SHP77 treated with DMSO at 0.1 percent for 48 hours (cell line): ENCODE measurements at places on chromosomes 6 and 20.

DNA sequence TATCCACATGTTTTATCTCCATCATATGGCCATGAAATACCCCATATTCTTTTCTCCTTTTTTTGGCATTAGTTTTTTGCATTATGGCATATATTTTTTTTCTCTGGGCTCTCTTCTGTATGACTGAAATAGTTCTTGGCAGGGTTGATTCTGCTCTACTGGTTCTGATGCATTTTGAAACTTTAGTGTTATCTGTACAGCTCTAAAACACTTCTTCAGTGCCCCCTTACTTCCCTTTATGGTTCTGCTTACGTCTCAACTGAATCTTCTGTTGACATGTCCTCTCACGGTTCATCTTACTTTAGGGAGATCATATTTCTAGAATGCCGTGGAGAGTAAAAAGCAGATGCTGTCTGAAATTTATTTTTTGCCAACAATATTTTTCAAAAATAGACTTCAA is 23.2 kb upstream of the TXNDC5 start:
- DNase-seq: no peak

DNA sequence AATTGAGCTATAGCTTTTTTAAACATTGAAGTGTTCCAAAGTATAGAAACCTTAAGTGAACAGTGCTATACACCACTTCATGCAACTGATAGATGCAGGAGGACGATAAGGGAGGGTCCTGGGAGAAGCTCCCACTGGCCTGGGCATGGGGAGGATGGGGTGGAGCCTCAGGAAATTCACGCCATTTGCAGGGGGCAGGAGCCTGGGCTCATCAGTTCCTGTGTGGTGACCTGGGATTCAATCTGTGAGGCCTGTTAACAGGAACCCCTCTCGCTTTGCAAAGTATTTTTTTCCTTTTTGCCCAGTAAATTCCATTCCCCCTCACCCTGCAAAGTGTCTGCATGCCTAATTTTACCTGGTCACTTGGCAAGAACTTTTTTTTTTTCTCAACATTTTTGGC is 11.0 kb upstream of the ASCC3 start:
- no peak for DNase-seq

DNA sequence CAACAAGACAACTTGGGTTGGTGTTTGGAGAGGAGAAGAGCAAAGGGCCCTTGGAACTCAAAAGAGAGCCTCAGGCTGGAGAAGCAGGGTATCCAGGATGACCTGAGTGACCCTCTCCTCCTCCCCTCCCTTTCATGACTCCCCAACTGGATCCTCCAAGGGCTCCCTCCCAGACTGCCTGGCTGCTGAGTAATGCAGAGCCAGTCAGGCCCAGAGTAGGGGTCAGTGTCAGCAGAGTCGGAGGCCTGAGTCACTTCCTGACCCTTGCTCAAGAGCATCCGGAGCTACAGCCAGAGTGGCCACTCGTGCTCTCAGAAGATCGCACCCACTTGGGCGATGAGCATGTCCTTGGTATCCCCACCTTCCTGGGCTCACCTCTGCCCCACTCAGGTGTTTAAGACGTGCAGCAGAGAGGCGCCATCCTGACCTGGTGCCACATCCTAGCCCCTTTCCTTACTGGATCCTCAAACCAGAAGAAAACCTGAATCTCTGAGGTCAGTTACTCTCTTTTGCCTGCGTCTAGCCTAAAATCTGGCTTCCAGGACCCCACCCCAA is 2.8 kb upstream of the MAPK13 start:
- no peak for DNase-seq

GRCh38 chr20:49859807-49860206 is 47.2 kb downstream of the SLC9A8 start:
- no peak for DNase-seq

DNA sequence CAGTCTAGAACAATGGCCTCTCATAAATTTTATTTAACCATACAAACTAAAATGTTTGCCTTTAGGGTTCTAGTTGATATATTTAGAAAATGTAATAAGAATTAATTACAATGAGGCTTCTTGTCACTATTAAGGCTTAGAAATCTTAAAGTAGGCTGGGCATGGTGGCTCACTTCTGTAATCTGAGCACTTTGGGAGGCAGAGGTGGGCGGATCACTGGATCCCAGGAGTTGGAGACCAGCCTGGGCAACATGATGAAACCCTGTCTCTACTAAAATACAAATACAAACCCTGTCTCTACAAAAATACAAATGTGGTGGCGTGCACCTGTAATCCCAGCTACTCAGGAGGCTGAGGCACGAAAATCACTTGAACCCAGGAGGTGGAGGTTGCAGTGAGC is 99.0 kb upstream of the ADGRF1 start:
- DNase-seq: no peak

DNA sequence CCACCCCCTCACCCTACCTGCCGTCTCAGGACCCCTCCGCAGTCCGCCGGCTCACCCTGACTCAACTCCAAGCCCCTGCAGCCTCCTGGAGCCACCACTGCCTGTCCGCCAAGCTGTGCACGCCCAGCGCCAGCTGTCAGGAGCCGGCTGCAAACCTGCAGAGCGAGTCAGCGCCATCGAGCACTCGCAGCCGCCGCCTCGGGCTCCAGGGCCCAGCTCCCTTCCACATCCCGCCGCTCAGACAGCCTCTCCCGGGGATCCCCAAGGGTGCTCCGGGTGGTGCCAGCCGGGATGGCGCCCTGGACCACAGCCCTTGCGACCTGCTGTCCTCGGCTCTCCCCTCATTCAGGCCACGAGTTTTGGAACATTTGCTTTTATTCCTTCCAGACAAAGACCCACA is 4.3 kb downstream of the TNNC2 start:
- no peak for DNase-seq
